ENCODE measurements at places on chromosomes 1 and 21.

DNA sequence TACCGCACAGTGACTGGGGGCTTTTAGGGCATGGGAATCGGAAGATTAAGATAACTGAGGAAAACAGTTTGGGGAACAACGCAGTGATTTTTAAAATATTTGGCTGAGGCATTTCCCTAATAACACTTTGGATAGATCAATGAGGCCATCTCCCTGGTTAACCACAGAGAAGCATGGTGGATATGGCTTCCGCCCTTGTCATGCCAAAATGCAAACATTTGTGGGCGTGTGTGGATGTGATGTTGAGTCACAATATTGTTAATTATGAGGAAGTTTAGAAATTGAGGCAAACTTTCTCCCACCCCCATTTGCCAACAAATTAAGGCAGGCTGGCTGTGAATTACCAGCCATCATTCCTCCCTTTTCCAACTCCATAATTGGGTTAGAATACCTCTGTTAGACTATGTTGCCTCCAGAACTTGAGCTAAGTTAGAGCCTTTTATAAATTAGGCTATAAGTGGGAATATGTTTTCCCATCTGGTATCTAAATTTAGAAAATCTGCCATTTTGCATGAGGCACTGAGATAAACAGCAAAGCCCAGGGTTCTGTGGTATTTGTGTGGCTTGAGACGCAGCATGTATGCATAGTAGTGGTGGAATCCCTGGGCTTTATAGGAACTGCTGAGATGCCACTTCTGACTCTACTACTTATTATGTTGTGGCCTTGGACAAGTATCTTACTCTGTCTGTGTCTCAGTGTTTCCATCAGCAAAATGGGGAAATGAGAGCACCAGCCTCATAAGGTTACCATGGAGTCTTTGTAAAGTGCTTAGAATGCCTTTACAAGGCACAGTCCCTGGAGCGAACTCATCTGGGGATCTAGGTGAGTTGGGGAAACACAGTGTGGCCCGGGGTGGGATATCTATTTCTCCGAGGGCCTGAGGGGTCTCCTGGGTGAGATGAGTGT lies 154.6 kb downstream of the C1orf94 start:
- DNase-seq = no peak

DNA sequence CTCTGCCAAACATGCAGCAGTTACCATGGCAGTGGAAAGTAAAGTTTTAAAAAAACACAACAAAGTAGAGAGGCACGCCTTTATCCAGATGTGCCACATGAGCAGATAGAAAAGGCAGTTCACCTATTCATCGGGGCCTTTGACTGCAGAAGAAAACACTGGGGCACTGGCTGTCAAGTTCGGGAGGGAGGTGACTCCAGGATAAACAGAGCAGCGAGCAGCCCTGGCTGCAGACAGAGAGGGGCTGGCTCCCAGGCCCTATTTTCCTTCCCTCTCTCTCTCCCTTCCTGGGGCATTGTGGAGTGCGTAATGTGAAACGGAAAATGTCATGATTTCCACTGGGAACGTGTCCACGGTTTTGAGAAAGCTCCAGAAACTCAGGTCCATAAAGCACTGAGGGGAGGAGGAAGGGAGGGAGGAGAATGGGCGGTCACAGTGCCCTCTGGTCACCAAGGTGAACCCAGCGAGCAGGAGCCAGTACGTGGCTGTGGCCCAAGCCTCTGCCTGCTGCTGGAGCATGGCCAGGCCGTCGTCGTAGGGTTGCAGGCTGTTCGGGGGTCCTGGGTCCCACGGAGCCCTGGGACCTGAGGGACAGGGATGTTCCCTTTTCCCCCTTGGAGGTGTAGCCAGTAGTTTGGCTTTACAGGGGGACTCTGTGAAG lies 114.7 kb upstream of the IRF2BP2 start:
- DNase-seq = no peak

DNA sequence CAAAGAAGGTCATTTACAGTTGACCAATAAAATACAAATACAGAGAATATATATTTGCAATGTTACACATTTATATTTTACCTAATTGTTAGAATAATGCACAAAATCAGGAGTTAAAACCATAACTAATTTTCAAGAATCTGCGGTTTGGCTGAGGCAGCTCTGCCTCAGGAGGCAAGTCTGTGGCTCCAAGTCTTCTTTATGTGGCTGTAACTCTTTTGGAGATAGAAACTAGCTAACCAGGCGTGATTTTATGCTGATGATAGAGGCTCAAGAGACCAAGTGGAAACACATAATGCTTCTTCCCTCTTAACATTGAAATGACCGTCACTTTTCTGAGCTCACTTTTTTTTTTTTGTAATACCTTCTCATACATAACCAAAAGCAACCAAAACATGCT lies 744.7 kb upstream of the CXADR start:
- no peak for DNase-seq

DNA sequence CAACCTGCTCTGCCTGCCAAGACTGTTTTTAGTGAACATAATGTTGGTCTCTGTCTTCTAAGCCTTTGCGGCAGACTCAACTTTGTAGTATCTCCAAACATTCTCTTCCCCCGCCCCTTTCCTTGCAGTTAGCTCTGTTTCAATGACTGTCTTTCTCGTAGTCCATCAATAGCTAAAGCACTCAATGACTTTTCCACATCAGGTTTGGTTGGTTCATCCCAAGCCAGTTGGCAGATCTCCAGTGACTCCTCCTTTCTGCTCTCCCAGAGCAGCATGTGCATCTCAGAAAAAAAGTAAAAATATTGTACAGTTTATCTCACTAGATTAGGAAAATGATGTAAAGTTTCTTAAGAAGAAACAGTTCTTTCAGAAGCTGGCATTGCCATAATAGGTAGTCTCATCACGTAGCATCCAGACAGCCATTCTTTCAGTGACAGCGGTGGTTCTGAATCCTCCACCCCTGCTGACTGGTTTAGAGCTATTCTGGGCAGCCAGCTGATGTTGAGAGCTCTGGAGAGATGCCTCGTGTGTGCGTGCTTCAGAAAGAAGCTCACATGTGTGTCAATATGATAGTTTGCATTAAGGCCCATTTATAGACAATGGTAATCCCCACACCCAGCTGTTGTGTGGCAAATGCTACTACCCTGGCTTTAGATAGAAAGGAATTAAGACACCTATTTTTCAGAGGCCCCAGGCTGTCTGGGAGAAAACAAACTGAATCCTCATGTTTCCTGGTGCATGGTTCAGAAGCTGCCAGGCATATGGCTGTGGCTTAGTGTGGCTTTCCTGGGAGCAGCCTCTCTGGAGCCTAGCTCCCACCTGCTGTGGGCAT lies 53.2 kb downstream of the CNN3 start:
- DNase-seq = no peak

DNA sequence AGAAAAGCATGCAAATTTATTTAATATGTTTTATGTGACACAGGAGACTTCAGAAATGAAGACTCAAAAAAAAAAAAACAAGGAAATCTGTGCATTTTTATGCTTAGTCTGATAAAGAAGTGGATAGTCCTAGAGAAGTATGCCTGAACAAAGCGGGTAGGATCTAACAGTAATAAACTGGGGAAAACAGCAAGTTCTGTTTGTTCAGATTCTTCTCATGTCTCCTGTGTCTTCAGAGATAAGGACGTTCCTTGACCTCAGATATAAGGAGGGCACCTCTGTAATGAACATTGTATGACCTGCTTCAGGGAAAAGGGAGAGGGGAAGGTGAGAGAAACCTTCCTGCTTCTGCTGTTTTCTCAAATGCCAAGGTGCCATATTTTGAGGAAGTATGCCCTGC lies 67.7 kb upstream of the TNFSF18 start:
- DNase-seq = no peak

- no peak for DNase-seq
These were observed 657.9 kb downstream of the AJAP1 start for GRCh38 chr1:5312293-5312674.

- no peak for DNase-seq
These were observed 109.0 kb downstream of the KCNH1 start for GRCh38 chr1:211024901-211025300.

- no peak for DNase-seq
These were observed 27.9 kb downstream of the RGS5 start for GRCh38 chr1:163174524-163175437.

GRCh38 chr1:92483610-92484471 lies 2.9 kb downstream of the GFI1 start:
- DNase-seq = no peak

GRCh38 chr1:156200044-156200443 lies 6.1 kb downstream of the SLC25A44 start:
- no peak for DNase-seq

DNA sequence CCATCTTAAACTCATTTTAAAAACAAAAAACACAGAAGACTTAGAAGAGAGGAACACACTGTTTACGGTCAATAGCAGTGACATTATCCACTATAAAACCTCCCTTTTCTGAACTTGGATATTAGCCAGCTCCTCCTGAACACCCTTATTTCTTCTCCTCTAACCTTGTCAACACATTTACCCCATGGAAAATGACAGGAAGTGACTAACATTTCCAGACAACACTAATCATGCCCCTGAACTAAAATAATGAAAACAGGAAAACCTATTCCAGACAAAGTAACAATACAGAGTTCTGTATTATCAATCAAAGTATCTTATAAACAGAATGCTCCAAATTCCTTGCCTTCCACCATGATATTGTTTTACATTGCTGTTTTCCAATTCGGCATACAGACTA lies 45.3 kb downstream of the PALMD start:
- DNase-seq = no peak

GRCh38 chr21:38300141-38300578 lies 43.4 kb downstream of the KCNJ15 start:
- no peak for DNase-seq

GRCh38 chr1:184870319-184870718 lies 104.0 kb downstream of the NIBAN1 start:
- no peak for DNase-seq

DNA sequence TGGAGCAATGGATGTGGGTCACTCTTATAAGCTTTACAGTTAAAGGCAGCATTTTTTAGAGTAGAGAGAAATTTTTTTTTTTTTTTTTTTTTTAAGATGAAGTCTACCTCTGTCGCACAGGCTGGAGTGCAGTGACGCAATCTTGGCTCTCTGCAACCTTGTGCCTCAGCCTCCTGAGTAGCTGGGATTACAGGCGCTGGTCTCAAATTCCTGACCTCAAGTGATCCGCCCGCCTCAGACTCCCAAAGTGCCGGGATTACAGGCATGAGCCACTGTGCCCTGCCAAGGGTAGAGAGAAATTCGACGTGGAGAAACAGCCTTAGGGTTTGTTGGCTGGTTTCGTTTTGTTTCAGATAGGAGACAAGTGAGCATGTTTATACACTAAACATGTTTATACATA lies 594.2 kb upstream of the ADAMTS5 start:
- DNase-seq = no peak

- DNase-seq = no peak
These were observed 3.2 kb downstream of the RAB3GAP2 start for GRCh38 chr1:220269036-220269435.

DNA sequence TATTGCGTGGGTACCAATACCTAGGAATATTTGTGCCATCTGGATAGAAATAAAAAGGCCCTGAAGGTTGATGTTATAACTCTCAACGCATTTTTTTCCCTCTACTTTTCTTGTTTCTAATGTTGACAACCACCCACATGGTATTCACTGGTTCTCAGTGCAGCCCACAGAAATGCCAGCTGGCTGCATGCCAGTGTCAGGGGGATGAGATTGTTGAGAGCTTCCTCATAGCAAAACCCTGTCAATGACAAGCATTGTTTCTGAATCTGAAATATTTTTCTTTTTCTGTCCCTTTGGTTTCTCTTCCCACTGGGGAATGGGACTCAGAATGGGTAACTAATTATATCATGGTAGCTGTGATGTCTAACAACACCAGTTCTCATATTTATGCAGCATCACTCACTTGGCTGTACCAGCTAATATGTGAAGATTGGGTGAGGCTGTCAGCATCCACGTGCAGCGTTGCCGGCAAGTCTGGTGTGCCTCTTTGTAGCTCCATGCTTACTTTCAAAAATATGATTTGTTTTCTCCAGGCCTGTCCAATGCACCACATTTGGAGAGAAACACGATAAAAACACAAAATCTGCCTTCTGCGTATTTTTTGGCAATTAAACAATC lies 284.6 kb downstream of the PTBP2 start:
- DNase-seq = peak; percentile 91

DNA sequence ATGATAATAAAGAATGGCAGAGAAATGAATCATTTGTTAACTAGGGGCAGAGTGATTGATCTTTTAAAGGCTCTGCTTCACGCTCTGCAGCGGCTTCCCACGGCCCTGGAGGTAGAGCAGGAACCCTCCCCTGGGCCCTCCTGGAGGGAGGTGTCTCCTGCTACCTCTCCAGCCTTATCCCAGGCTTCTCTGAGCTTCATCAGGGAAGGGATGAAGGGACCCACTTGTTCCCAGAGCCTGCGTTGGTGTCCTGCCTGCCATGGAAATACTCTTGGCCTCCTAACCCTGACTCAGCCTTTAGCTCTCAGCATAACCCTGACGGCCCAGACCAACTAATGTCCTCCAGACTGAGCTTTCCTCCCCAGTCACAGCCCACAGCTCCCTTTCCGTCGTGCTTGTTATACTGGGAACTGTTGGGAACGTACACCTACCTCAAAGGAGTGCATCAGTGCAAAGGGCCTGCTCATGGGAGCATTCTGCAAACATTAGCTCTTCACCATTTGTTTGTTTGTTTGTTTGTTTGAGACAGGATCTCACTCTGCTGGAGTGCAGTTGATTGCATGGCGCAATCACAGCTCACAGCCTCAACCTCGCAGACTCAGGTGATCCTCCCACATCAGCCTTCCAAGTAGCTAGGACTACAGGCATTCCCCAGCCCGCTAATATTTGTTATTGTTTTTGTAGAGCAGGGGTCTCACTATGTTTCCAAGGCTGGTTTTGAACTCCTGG lies 17.4 kb upstream of the HNRNPU start:
- no peak for DNase-seq

DNA sequence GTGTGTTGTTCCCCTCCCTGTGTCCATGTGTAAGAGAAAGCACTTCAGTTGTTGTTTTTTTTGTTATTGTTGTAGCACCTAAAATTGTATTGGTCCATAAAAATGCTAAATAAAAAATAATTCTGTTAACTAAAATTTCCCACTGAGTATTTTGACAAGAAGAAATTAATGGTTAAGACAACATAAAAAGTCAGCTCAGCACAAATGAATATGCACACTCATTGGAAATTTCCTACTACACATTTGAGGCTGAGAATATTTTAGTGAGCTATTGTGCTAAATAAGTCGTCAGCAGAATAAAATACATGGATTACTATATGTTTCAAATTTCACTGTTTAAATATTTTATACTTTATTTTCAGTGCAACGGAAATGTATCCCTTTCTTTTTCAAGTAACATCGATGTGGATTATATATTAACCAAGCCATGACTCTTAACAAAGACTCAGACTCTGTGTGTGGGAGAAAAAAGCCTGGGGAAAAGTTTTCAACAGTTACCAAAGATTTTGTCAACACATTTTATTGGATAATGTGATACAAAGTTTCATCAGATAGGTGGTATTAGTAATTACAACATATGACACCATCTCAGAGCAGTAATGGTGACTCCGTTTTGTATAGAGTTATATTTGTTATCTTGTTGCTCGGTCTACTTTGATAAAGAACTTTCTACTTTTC lies 63.4 kb downstream of the LYPLAL1 start:
- no peak for DNase-seq

GRCh38 chr1:20660363-20660762 lies 806 bp downstream of the DDOST start:
- no peak for DNase-seq
